ENCODE measurements at places on chromosomes 3 and 15. TPM values are rescaled to one million over a fixed set of nuclear protein-coding genes. Genes with fewer than 3 reads are reported as not detected.

DNA sequence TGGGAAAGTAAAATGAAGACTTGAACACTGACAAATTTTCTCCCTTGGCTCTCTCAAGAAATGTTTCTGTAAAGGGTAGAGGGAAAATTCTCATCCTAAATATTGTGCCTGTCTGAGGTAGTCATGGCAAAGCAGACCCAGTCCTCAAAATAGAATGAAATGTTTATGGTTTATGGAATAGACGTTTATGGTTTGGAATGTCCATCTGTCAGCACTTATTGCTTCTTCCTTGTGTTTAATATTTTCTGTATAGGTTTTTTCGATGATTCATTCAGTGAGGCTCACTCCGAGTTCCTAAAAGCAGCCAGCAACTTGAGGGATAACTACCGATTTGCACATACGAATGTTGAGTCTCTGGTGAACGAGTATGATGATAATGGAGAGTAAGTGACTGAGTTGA lies 13.9 kb downstream of the ELL3 start:
- H3K4me3 ChIP-seq: no peak overlapping the region
- H3K36me3 ChIP-seq: peaks cover 62% of the 10 kb centered on the region
- no peaks in the 10 kb centered on the region for H3K4me1 ChIP-seq
- H3K27me3 ChIP-seq: no peaks in the 10 kb centered on the region
- DNase-seq: no peak

Gene COL7A1
- total RNA-seq: 1.4 TPM

DNA sequence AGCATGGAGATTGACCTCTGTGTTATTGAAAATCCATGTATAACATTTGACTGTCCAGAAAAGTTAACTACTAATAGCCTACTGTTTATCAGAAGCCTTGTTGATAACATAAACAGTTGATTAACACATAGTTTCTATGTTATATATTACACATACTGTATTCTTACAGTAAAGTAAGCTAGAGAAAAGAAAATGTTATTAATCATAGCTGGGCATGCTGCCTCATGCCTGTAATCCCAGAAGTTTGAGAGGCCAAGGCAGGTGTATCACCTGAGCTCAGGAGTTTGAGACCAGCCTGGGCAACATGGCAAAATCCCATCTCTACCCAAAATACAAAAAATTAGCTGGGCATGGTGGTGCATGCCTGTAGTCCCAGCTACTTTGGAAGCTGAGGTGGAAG lies 163.3 kb downstream of the EPHA6 start:
- no peaks in the 10 kb centered on the region for H3K36me3 ChIP-seq
- no peak overlapping the region for H3K27ac ChIP-seq
- no peaks in the 10 kb centered on the region for H3K27me3 ChIP-seq

Gene SCN11A
- not detected for total RNA-seq

Gene TRH
- not detected for total RNA-seq

DNA sequence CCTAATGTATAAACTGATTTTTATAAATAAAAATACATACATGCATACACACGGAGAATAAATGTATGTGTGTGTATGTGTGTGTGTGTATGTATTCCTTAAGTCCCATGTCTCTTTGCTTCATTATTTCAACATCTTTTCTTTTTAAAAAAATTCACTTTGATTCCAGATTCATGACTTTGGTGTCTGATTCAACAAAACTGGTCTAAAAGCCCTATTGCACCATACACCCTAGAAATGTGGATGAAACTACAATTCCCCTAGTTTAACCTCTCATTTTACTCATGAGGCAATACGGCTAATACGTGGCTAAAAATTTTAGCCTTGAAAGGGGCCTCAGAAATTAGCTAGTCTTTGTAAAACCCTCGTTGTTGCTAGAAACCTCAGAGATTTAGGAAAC lies 228.1 kb downstream of the ADAMTS9 start:
- H3K36me3 ChIP-seq: no peaks in the 10 kb centered on the region
- H3K27ac ChIP-seq: no peak overlapping the region
- DNase-seq: no peak
- peaks cover 3% of the 10 kb centered on the region for H3K27me3 ChIP-seq
- no peak overlapping the region for H3K4me3 ChIP-seq

DNA sequence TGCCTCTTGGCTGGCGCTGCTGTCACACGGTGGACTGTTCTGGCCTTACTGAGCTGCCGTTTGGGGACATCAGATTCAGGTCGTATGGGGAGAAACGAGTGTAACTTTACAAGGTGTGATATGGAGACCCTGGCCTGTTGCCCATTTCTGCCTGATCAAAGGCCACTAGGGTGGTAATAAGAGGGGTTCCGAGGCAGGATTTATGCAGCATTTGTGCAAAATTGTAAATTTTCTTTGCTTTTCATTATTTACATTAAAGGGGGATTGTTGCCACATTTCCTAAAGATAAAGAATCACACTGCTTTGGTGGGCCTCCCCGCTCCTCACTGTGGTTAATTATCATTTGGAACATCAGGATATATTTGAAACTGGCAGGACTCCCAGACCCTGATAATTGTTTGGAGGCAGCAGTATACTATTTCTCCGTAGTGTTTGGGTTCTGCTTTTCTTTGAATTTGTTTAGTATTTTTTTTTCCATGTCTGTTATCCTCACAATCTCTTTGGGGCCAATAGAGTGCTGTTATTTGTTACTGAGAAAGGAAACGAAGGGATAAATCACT lies 891 bp downstream of the NXPE3 start:
- H3K4me1 ChIP-seq: peaks cover 53% of the 10 kb centered on the region
- peak overlapping the region; percentile 85 for H3K4me3 ChIP-seq
- peaks cover 21% of the 10 kb centered on the region for H3K36me3 ChIP-seq
- peak overlapping the region; percentile 87 for H3K27ac ChIP-seq
- H3K27me3 ChIP-seq: no peaks in the 10 kb centered on the region
- DNase-seq: no peak

GRCh38 chr3:42653560-42654330 lies at the start of gene ZBTB47:
TSS of gene ZBTB47 (plus strand) at chr3:42653697. CDS start at chr3:42658356, 4,659 bp downstream.
- no peak for DNase-seq
- H3K36me3 ChIP-seq: peaks cover 9% of the 10 kb centered on the region
- peaks cover 10% of the 10 kb centered on the region for H3K27me3 ChIP-seq
- H3K4me3 ChIP-seq: peak within 1 kb of the TSS; percentile 74
- peaks cover 24% of the 10 kb centered on the region for H3K4me1 ChIP-seq

Gene NEDD4
- total RNA-seq: 13.0 TPM

Gene GOLGA8F
- not detected for total RNA-seq

Gene IL17RB
- 60.7 TPM for total RNA-seq

DNA sequence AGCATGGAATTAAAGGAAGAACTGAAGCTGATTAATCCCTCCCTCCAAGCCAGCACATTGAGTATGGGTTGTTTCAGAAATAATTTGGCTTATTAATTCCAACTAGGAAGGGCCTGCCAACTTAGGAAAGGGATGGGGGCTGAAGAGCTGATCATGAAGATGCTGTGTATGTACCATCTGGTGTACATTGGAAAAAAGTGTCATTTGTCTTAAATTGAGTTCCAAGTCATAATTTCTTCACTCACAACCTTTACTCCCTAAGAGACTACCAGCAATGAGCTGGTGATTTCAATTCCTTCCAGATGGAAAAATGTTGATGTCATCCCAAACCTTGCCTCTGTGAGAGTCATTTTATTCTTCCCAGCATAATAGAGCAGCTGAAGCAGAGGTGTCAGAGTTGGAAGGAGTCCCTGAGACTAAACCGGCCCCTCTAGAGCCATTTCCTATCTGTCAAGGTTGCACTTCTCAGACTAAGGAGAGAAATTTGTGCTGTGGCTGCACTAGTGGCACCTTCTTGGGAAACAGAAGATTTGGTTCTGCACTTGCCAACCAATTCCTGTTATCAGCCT lies 79.4 kb downstream of the GTPBP8 start:
- no peaks in the 10 kb centered on the region for H3K4me1 ChIP-seq
- no peak overlapping the region for H3K27ac ChIP-seq
- peaks cover 4% of the 10 kb centered on the region for H3K36me3 ChIP-seq

DNA sequence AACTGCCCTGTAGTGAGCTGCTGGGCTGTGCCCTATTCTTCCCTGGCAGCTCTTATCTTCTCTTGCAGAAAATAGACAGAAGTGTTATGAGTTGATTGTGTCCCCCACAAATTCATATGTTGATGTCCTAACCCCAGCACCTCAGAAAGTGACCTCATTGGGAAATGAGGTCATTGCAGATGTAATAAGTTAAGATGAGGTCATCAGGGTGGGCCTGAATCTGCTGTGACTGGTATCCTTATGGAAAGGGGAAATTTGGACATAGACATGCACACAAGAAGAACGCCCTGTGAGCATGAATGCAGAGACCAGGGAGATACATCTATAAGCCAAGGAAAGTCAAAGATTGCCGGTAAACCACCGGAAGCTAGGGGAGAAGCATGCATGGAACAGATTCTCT lies 49.0 kb downstream of the SPSB4 start:
- no peaks in the 10 kb centered on the region for H3K36me3 ChIP-seq
- no peaks in the 10 kb centered on the region for H3K4me1 ChIP-seq
- peaks cover 1% of the 10 kb centered on the region for H3K27me3 ChIP-seq
- no peak overlapping the region for H3K4me3 ChIP-seq
- H3K27ac ChIP-seq: no peak overlapping the region
- no peak for DNase-seq

GRCh38 chr3:156416846-156417558 lies 137.9 kb downstream of the SSR3 start:
- H3K27me3 ChIP-seq: peaks cover 13% of the 10 kb centered on the region
- DNase-seq: no peak
- no peaks in the 10 kb centered on the region for H3K36me3 ChIP-seq
- H3K4me1 ChIP-seq: no peaks in the 10 kb centered on the region

- no peaks in the 10 kb centered on the region for H3K36me3 ChIP-seq
- H3K4me1 ChIP-seq: peaks cover 30% of the 10 kb centered on the region
- no peak overlapping the region for H3K4me3 ChIP-seq
- DNase-seq: no peak
Observed at GRCh38 chr3:194100856-194101390, 35.0 kb upstream of the HES1 start.

- DNase-seq: no peak
- no peak overlapping the region for H3K27ac ChIP-seq
- H3K4me3 ChIP-seq: no peak overlapping the region
- H3K27me3 ChIP-seq: no peaks in the 10 kb centered on the region
- H3K36me3 ChIP-seq: peaks cover 66% of the 10 kb centered on the region
Observed at GRCh38 chr15:75857886-75858285, 14.6 kb downstream of the UBE2Q2 start.

DNA sequence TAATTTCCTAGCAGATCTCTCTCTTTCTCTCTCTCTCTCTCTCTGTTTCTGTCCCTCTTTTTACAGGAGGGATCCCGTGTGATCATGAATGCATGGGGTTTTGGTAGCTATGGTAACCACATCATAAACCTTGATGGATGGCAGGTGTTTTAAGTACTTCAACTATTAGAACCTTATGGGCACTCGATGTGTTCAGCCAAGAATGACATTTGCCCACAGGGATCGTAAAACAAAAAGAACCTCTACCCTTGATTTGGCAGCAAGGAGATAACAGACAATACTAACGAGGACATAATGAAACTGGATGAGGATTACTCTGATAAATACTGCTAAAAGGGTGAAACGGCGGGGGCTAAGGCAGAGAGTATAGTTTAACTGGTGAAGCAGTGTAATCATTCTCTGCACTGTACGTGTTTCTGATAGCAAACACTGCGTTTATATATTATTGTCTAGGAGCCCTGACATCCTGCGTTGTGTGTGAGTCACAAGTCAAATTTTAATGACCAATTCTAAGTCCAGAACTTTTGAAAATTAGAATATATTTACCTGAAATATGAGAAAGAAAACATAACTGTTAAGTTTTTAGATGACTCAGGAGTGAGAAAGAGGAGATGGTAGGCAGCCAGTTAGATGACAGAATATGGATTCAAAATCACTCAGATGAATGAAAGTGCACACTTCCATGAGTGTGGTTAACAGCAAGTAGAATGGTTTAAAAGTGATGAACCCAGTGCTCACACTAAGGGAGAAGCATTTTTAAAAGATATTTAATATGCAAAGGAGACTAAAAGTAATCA lies 80.3 kb downstream of the OTOL1 start:
- no peaks in the 10 kb centered on the region for H3K27me3 ChIP-seq
- H3K4me1 ChIP-seq: no peaks in the 10 kb centered on the region
- no peak overlapping the region for H3K4me3 ChIP-seq
- H3K27ac ChIP-seq: no peak overlapping the region
- no peak for DNase-seq

Measured in activated CD4-positive, alpha-beta memory T cell treated with anti-CD3 and anti-CD28 coated beads, Interleukin-2, amount 10 ng/mL, durations not matched to agents 7 days and 5 days (primary cell).